ENCODE measurements at places on chromosomes 3 and 15. TPM values are rescaled to one million over a fixed set of nuclear protein-coding genes. Genes with fewer than 3 reads are reported as not detected.

Gene CCDC13
- 2.3 TPM for total RNA-seq

Gene SLITRK3
- not detected for total RNA-seq

Gene PDCD10
- 59.0 TPM for total RNA-seq

Gene LYZL4
- total RNA-seq, result not detected

Gene DPPA4
- total RNA-seq, result 0.27 TPM

Gene P2RY1
- 1.7 TPM for total RNA-seq

Gene SLC6A1
- total RNA-seq, result not detected
